ENCODE measurements at places on chromosomes 11 and 22.
A peak's percentile ranks its signal among the peaks of the same experiment; 100 is the strongest.

DNA sequence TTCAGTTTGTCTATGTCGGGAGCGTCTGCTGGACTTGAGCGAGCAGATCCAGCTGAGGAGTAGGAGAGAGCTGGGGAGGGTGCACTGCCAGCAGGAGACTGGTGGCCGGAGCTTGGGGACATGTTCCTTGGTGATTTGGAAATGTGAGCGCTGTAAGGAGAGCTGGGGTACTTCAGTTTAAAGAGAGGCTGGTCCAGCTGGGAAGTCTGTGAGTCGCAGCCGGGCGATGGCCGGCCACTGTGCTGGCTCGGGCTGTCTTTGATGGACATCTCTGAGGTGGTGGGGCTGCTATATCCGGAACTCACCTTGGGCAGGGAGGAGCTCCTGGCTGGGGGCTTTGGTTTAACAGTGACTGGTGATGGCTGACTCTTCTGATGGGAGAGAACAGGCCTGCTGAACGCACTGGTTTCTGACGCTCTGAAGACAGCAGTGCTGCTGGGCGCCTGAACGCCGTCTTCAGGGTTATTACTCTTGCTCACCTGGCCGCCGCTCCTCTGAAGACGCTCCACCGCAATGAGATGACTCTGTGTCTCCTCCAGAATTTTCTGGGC is 63.6 kb upstream of the PITPNB start:
- no peak for DNase-seq

- no peak for DNase-seq
These were observed 4.0 kb downstream of the VWCE start for GRCh38 chr11:61290905-61291690.

GRCh38 chr11:79807506-79807905 is 366.7 kb upstream of the TENM4 start:
- DNase-seq = no peak

- no peak for DNase-seq
These were observed 2.3 kb downstream of the SLC29A2 start for GRCh38 chr11:66369073-66369894.

- no peak for DNase-seq
These were observed 264.7 kb upstream of the CCDC179 start for GRCh38 chr11:23124996-23125395.

DNA sequence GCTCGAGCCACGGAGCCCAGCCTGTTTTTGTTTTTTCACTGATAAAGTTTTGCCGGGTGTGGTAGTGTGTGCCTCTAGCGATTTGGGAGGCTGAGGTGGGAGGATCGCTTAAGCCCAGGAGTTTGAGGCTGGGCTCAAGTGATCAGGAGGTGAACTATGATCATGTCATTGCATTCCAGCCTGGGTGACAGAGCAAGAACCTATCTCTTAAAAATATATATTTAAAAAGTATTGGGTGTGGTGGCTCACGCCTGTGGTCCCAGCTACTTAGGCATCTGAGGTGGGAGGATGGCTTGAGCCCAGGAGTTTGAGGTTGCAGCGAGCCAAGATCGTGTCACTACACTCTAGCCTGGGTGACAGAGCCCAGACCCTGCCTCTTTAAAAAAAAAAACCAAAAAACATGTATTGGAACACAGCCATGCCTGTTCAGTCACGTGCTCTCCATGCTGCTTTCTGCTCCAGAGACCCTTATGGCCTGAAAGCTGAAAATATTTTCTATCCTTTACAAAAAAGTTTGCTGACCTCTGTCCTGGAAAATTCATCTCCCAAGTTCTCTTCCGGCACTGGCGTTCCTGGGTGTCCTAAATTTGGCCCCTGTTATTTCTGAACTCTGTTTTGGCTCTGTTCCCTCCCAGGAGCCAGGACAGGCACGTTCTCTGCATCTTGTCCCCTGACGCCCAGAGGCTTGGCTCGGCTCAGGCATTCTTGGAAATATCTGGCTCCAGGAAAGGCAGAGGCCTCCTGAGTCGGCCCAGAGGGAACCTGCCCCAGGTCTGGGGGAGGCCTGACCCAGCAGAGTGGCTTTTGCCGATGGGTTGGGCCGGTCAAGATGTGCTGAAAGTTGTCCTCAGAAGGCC is 61.3 kb upstream of the PPP6R3 start:
- no peak for DNase-seq

DNA sequence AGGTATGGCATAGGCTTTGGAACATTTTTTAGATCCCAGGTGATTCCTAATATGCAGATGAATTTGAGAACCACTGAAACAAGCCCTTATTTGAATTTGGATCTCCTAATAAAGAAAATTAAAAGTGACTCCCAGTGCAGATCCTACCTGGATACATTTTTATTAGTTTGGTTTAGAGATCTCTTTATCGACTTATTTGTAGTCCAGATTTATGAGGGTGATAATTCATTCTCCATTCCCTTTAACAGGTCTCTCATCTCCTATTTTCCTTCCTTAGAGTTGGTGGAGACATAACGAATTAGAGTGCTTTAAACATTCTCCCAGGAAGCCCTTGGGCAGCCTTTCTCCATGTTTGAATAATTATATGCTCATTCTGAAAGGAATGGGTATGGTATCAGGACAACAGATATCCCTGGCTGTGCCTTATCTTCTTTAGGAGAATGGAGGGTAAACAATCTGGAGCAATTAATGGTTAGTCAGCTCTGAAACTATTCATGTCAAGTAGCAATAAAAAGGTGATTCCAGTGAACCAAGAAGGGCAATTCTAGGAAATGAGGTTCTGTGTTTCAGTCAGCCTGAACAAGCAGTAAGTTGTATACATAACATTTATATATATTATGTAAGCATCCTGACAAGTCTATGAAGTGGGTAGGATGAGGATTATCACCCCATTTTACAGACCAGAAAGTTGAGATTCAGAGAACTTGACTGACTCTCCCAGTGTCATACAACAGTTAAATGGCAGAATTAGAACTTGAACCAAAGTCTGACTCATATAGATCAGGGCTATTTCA is 53.9 kb upstream of the RCE1 start:
- DNase-seq = peak; percentile 80

- no peak for DNase-seq
These were observed 2.7 kb upstream of the TMPRSS4 start for GRCh38 chr11:118074091-118074685.

DNA sequence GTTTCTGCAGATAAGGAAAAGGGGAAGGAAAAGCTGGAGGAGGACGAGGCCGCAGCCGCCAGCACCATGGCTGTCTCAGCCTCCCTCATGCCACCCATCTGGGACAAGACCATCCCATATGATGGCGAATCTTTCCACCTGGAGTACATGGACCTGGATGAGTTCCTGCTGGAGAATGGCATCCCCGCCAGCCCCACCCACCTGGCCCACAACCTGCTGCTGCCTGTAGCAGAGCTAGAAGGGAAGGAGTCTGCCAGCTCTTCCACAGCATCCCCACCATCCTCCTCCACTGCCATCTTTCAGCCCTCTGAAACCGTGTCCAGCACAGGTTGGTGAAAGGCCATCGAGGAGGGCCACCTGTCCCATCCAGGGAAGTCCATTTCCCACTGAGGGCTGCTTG is 5.6 kb downstream of the TEF start:
- no peak for DNase-seq

DNA sequence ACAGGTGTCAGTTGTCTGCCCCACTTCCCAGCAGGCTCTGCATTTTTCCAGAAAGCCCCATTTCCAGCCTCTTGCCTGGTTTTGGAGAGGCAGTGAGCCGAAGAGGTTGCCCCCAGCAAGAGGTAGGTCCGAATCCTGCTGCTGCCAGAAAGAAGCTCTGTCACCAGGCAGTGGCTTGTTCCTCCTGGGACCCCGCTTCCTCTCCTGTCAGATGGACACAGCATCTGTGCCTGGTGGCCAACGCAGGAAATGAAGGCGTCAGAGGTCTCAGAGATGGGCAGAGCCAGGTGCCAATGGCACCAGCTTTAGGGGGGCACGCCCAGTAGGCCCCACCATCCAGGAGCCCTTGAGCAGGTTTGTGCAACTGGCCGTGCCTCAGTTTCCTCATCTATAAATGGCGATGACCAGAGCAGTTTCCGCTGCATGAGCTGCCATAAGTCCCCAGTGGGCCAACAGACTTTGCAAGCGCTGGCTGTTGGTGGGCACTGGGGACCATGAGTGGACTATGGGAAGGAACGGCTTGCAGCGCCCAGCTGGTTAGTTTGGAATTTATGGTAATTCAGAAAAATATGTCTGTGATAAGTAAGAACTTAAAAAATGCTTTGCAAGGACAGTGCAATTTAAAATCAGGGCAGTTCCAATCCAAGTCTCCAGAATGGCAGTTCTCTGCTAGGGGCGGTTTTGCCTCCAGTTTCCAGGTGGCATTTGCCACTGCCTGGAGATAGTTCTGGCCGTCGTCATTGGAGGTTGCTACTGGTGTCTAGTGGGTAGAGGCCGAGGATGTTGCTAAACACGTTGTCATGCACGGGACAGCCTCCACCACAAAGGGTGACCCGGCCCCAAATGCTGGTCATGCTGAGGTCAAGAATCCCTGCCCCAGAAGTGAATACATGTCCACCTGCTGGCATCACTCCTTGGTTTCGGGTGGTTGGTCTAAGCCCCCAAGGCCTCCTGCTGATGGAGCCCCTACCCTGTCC is 2.3 kb upstream of the OSBPL5 start:
- no peak for DNase-seq

- no peak for DNase-seq
These were observed 8.6 kb upstream of the MTNR1B start for GRCh38 chr11:92960886-92961285.

GRCh38 chr22:50315289-50316113 is 8.1 kb upstream of the PLXNB2 start:
- no peak for DNase-seq

DNA sequence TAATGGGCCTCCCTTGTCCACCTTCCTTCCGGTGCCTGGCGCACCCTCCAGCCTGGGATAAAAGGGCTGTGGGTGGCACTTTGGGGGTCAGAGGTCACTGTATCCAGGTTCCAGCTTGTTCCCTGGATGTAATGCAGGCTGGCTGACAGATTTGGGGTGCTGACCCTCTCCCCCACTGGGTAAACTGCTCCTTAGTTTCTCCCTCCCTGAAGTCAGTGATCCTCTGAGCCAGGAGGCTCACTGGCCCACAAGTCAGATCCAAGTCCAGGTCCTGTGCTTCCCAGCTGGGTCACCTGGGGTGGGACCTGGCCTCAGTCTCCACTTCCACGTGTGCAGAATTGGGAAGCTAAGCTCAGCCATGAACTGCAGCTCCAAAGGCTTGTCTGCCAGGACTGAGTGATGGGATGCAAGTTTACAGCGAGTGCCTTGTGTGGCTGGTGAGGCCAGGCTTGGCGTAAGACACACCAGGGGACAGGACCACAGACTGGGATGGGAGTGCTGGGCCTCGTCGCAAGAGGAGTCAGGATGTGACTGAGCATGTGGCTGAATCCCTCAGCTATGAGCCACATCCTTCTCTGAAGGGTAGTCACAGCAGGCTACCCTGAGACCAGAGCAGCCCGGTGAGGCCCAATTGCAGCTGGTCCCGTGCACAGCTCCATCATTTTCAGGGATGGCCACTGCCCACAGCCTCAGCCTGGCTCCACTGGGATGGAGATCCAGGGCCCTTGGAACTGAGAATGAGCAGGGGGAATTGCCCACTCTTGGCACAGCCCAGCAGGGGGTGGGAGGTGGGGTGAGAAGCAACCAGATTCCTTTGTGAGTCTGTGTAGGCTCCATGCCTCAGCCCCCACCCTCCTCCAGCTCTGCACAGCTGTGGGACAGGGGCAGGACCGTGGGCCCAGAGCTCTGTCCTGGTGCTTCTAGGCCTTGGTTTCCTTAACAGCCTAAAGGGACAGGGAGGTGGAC is 7.2 kb downstream of the SHISA8 start:
- DNase-seq = no peak

GRCh38 chr11:110857892-110858546 is 145.8 kb upstream of the ARHGAP20 start:
- no peak for DNase-seq

DNA sequence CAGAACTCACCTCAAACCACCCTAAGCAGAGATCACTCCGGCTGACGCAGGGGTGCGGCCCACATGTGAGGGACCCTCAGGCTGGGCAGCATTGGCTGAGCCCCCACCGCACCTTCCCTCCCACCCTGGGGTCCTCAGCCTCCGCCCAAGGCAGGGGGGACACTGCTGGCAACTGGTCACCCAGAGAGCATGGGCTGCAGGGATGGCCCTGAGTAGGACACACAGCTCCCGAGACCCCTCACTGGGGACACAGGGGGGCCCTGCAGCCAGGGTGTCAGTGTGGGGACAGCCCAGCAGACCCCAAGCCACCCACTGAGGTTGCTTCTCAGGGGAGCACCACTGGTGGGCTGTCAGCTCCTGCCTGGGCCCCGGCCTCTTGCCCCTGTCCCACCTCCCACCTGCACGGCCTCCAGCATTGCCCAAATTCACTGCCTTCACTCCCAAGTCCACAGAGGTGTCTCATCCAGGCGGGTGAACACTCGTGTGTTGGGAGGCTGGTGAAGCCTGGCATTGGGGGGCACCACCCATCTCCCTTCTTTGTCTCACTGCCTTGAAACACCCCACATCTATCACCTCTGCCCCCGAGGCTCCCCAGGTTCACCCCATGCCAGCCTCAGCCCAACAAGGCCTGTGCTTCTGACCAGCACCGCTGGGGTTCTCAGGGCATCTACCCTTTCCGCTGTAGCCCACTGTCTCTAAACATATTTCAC is 4.7 kb downstream of the C11orf21 start:
- no peak for DNase-seq

GRCh38 chr22:34502821-34503220 is 563.1 kb upstream of the ISX start:
- no peak for DNase-seq

- no peak for DNase-seq
These were observed 409.2 kb upstream of the LRRC4C start for GRCh38 chr11:41868606-41869005.

DNA sequence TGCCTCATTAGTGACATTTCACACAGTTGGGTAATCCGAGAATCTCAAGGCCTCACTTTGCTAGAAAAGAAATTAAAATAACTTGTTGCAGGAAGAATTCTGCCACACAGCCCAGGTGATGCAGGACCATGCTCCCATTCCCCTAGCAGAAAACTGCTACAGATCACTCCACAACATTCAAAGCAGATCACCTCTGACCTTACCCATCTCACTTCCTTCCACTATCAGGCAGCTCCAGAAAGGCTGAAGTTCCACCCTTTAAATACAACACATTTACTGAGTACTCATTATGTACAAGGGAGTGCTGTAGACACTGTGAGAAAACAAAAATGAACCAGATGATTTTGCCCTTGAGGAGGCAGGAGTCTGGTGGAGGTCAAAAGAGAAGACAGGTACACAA is 231.0 kb downstream of the TTC28 start:
- DNase-seq = no peak

GRCh38 chr11:84316866-84317555 is 1030.8 kb upstream of the CCDC90B start:
- no peak for DNase-seq

- DNase-seq = no peak
These were observed 109.3 kb upstream of the SNX19 start for GRCh38 chr11:131025421-131026125.

GRCh38 chr11:112650527-112650926 is 310.7 kb upstream of the NCAM1 start:
- no peak for DNase-seq

- peak; percentile 29 for DNase-seq
These were observed 25.4 kb downstream of the SIK3 start for GRCh38 chr11:117072517-117073461.

DNA sequence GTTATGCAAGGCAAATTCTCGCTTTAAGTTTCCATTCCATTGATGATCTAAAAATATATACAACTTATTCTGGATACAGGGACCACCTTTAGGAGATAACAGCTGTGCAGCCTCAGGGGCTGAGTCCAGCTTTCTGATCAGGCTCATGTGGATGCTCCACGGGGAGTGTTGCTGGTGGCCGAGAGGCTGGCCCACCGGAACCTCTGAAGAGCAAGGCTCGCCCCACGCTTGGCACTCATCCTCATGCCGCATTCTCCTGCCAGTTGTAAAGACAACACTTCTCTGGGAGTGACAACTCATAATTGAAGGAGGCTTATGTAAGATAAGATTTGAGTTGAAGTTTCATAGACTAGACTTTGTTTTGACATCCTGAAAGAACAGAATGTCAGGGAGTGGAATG is 123.5 kb downstream of the MPPED1 start:
- DNase-seq = no peak

All from NCI-H2029 (cell line).